Caudate nucleus (tissue), 63 donors: ENCODE measurements at places on chromosomes 12 and 14.

- no peak for DNase-seq
Measured at GRCh38 chr12:75750716-75751306, 239.4 kb upstream of the KRR1 start.

- no peak for DNase-seq
Measured at GRCh38 chr12:68349921-68350606, 17.9 kb upstream of the MDM1 start.

GRCh38 chr14:92325835-92326234 is 2.9 kb downstream of the SLC24A4 start:
- no peak for DNase-seq

DNA sequence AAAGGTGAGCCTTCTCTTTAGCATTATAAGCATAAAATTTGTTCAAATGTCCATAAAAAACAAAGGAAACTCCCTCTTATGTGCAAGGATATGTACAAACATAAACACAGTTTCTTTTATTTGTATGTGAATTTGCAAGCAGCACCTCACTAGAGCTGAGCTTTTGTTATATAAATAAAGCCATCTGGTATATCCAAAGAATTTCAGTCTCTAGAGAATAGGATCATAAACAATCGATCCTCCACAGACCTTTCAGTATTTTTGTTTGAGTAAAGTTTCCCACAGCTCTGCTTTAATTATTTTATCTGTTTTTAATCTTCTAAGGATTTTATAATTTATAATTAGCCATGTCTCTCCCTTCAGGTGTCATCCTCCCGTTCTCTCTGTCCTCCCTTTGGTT is 89.2 kb downstream of the OTOGL start:
- DNase-seq: no peak

GRCh38 chr12:1504895-1505311 is 89.5 kb downstream of the FBXL14 start:
- no peak for DNase-seq

DNA sequence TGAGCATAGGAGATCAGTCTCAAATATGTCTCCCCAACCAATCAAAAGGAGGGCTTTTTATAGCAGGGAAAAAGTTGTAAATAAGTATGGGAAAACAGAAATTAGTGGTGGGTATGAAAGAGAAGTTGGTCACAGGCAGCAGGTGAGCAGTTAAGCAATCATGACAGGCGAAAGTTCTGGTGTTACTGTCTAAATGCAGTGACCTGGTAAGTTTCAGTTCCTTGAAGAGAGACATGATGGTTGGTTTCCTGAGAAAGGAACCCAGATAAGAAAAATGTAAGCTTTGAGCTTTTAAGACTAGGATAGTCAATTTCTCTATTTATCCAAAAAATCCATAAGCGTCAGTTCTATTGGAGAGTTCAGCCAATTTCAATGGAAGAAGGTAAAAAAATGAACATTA is 466.2 kb upstream of the FLRT2 start:
- no peak for DNase-seq

DNA sequence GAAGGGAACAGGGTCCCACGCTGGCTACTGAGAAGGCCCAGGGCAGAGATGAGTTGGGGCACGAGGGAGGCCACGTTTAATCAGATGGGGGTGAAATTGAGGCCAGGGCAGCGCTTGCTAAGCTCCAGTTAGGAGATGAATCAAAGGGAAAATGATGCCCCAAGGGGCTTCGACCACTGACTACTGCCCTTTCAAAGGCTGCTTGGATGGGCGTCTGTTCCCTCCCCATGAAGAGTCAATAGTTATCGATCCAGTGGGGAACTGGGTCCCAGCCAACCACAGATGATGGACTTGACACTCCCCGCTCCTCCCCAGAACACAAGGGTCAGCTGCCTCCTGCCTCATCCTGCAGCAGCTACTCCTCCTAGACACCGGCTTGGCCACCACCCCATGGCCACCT is 55.6 kb downstream of the ESRRB start:
- DNase-seq: no peak

DNA sequence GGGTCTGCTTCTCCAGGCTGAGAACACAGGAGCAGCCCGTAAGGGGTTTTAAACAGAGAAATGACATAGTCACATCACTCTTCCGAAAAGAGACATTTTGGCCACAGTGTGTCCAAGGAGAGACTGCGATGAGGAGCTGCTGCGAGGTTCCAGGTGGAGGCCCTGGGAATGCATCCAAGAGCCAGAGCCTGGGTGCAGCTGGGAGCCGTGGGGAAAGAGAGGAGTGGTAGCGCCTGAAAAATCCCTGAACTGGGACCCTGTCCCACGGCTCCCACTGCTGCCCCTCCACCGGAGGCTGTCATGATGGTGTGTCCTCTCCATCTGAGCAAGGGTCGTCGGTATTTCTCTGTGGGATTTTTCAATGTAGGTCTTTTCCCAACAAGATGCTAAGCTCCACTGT is 146.9 kb downstream of the BCL11B start:
- DNase-seq: no peak

- DNase-seq: no peak
Measured at GRCh38 chr12:108693751-108694150, 37.6 kb downstream of the CORO1C start.

DNA sequence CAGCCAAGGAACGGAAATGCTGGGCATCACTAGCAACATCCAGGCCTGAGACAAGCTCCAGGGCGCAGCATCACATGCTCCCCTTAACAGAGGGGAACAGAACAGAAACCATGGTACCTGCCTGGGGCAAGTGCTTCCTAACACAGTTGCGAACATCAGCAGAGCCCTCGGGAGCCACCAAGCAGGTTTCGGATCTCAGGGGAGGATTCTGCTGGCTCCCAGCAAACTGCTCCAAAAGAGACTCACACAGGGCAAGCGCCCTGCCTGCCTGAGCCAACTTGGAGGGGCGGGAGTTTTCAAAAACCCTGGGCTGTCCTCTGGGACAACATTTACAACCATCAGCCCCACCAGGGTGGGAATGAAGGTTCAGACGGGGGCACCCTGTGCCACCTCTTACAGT is 19.6 kb downstream of the CHGA start:
- no peak for DNase-seq

DNA sequence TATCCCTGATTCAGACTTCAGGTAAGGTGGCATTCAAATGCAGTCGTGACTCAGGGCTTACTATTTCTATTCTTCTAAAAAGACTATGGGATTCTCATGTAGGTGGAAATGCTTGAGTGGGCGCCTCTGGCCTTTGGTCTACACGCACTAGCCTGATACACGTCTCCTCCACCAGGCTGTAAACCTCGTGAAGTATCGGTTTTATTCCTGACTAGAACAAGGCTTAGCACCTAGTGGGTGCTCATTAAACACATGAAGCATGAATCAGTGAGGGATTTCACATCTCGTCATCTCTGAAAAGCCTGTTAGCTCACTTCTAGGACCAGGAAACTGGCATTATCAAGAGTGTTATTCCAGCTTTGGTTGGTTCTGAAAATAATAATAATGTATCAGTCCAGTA is 17.7 kb upstream of the HNF1A start:
- no peak for DNase-seq

DNA sequence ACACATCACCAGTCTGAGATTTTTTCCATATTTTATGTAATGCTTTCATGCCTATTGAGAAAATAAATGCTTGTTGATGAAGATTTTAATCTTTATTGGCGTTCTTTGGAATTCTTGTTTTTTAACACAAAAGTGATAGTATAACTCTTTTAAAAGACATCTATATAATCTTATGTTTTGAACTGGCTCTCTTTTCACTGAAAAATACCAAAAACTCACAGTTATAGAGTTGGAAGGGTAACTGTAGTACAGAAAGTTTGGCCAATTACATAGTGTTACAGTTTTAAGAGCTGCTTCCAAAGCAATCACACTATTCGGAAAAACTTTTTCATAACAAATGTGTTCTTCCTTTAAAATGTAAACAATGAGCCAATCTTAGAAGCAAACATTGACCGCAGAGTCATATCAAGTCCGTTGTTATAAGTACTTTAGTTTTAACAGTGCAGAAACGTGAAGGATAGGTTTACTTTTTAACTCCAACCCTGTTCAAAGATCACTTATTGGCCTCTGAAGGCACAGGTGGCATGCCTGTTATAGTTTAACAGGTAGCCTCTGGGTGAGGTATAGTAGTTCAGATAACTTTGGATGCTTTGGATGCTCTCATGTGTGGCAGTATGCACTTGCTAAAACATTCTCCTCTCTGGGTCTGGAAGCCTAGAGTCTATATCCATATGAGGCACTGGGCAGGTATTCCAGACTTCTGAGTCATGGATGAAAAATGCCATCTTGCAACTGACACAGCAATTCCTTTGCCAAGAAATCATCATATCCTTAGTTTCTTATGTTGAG is 12.1 kb upstream of the NTN4 start:
- no peak for DNase-seq

- DNase-seq: no peak
Measured at GRCh38 chr12:104999347-104999685, 13.2 kb downstream of the NOPCHAP1 start.

- DNase-seq: no peak
Measured at GRCh38 chr12:130195369-130195768, 33.1 kb downstream of the FZD10 start.

DNA sequence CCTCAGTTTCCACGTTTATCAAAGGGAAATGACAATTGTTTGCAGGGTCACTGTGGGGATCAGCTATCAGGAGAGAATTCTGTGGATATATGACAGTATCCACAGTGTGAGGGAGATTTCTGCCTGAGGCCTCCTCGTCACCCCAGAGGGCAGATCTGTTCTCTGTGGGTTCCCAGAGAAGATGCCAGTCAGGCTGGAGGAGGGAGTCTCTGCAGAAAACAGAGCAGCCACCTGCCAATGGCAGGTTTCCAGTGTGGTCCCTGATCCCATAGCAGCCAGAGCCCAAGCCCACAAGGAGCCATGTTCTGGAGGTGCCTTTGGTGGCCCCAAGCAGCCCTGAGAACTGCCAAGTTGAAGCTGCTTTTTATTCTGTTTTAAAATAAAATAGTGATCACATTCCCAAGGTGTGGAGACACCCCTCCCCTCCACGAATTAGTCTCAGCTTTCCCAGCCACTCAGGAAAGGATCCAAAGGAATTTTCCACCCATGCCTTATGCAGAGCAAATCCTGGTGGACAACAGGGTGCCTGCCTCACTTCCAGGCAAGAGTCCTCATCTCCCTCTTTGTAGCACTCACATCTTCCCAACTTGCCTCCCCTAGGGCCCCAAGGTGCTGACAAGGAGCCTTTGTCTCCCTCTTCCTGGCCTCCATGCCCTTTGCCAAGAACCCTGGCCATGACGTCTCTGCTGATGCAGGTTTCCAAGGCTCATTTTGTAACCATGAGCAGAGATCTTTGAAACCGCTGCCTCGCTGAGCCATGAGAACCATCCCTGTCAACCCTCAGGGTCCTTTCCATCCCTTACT is 20.4 kb downstream of the CMKLR1 start:
- DNase-seq: no peak

DNA sequence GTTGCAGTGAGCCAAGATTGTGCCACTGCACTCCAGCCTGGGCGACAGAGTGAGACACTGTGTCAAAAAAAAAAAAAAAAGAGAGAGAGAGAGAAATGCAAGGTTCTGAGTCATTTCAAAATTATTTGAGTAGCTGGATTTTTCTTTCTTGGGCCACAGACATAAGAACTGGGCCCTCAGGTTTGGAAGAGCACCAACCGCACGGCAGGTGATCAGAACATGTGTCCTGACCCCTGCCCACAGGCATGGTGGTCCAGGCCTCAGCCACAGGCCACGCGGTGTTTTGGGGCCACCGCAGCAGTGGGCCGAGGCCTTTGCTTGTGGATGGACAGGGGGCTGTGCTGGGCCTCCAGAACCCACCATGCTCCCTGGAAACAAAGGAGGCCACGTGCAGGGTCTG is 126.7 kb downstream of the CALM1 start:
- DNase-seq: no peak

- no peak for DNase-seq
Measured at GRCh38 chr12:103334466-103334865, 161.3 kb downstream of the C12orf42 start.

GRCh38 chr12:43090981-43091380 is 461.0 kb downstream of the ADAMTS20 start:
- DNase-seq: no peak

GRCh38 chr12:24415934-24416333 is 466.5 kb upstream of the SOX5 start:
- DNase-seq: no peak

GRCh38 chr12:113831476-113831875 is 134.6 kb downstream of the RBM19 start:
- DNase-seq: no peak

DNA sequence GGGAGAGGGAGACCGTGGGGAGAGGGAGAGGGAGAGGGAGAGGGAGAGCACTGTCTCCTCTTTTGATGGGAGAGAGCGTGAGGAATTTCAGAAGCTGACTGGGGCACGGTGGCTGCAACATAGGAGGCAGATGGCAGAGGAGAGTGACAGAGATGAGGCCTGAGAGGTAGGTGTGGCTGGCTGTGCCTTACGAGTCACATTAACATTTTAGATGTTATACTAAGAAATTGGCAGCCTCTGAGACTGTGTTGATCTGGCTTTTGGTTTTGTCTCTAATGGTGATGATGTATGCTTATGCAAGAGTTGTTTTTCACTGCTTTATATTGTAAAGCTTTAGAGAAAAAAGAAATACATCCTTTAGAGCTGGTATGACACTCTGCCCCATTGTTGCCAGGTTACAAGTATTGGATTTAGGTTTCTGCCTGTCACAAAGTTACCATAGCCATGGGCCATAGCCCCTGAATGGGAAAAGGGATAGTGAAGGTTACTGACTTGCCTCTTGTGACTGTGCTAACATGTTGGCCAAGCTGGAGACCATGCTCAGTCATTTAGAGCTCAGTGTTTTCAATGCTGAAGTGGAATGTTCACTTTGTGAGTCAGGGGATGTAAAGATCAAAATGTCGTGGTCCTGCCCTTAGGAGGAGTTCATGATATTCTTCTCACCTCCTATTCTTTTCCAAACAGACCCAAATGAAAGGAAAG is 186.2 kb downstream of the SYNE2 start:
- no peak for DNase-seq

- DNase-seq: no peak
Measured at GRCh38 chr14:99280066-99280731, 8.2 kb upstream of the BCL11B start.

- DNase-seq: no peak
Measured at GRCh38 chr12:110004598-110004997, 5.4 kb downstream of the ANKRD13A start.

DNA sequence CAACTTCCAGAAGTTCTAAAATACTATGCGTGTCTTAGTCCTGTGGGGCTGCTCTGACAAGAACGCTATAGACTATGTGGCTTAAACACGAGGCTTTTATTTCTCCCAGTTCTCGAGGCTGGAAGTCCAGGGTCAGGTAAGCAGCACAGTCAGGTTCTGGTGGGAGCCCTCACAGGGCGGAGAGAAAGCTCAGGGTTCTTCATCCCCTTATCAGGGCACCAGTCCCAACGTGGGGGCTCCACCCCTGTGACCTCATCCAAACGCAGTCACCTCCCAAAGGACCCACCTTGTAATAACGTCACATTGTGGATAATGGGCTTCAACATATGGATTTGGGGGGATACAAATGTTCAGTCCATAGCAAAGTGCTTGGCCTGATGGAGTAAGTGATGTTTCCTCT is 37.1 kb upstream of the TC2N start:
- DNase-seq: no peak

DNA sequence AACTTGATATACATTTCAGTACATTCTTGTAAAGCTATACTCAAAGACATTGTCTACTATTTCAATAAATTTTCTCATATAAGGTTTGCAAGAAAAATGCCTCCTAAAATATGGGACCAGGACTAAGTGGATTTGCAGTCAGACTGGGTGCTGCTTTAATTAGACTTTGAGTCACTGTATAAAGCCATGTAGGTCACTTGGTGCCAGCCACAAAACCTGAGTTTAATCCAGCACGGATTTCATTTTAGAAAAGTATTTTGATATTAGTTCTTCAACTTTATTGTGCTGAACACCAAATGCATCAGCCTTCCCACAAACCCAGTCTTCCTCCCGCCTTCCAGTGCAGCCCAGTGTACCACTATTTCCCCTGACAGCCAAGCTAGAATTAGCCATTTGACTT is 9.9 kb upstream of the NID2 start:
- DNase-seq: no peak
